Thoracic aorta (tissue), 2 donors: ENCODE measurements at places on chromosomes 2 and 18. TPM values are rescaled to one million over a fixed set of nuclear protein-coding genes. Genes with fewer than 3 reads are reported as not detected.

GRCh38 chr2:157444641-157445040, 752 bp upstream of the CYTIP start:
- no peak for DNase-seq

DNA sequence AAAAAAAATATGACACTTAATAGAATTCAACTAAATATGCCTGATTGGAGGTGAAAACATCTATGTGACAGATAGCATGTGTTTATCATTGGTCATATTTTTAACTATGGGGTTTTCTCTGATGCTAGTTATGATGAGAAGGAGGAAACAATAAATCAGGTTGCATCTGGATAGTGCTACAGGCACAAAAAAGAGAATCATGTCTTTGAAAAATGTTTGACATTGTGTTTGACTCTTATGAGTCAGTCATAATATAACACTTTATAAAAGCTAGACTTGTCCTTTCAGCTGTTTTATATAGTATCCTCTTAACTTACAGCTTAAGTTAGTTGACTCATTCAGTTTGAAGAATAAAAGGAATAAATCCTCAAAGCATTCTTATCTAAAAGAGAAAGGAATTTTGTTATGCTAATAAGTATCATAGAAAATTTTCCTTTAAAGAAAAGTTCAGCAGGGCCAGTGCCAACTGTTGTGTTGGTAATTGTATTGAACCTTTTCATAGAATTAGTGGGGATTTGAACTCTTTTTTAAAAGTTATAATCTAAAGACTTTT, 78.4 kb upstream of the UBXN4 start:
- DNase-seq = no peak

DNA sequence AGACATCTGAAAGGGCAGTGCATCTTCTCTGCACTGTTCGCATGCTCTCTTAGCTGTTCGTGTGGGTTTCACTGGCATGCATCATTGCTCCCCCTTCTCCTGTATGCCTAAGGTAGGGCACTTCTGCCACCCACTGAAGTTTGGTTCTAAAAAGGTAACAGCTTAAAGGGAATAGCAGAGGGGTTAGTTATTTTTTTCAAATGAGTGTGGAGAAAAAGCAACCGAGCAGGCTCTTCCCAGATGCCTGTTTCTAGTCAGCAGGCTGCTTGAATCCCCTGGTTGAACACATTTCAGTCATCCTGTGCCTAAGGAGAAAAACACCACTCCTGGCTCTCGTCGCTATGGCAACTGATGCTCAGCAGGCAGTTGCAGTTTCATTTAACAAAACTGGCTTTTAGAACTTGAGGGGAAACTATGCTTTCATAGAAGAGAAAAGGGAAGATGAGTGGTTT, 69.8 kb upstream of the GALNT3 start:
- no peak for DNase-seq

DNA sequence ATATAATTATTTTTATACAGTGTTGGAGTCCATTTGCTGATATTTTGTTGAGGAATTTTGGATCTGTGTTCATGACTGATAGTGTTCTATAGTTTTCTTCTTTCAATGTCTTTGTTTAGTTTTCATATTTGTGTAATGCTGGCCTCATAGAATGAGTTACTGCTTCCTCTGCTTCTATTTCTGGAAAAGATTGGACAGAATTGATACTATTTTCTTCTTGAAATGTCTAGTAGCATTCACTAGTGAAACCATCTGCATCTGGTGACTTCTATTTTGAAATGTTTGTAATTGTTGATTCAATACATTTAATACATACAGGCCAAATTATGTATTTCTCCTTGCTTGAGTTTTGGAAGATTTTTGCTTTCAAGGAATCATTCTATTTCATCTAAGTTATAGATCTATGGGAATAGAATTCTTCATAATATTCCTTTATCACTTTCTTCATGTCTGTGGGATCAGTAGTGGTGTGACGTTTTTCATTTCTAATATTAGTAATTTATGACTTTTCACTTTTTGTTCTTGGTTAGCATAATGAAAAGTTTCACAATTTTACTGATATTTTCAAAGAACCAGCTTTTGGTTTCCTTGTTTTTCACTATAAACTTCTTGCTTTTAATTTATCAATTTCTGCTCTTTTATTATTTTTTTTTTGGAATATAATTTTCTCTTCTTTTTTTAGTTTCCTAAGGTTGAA, 509.9 kb upstream of the VRK2 start:
- DNase-seq = no peak

DNA sequence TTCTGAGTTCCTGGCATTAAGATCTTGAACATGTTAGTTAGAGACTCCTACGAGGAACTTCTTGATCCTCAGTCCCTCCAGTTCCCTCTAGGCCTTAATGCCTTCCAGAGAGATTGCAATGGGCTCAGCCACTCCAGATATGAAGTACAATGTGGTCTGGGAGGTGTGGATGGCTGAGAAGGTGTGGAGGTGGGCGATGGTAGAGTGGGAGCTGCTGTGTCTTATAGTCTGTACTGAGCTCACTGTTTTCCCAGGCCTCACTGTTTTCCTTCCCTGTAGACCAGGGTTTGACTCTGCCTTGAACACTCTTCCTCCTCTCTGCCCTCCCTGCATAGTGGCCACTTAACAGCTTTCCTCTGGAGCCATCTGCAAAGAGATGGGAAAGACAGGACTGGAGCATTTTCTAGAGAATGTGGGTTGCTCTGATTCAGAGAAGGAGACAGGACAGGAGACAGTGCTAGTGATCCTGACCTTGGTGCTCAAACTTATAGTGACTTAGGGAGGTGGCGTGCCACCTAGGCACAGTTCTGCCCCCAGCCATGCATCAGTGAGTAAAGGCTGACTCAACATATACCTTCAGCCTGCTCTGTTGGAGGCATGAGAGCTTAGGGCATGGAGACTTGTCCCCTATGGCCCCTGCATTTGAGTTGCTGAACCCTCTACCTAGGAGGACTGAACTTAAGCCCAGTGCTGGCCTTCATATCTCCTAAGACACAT, 129.7 kb downstream of the TDRD15 start:
- DNase-seq = no peak

DNA sequence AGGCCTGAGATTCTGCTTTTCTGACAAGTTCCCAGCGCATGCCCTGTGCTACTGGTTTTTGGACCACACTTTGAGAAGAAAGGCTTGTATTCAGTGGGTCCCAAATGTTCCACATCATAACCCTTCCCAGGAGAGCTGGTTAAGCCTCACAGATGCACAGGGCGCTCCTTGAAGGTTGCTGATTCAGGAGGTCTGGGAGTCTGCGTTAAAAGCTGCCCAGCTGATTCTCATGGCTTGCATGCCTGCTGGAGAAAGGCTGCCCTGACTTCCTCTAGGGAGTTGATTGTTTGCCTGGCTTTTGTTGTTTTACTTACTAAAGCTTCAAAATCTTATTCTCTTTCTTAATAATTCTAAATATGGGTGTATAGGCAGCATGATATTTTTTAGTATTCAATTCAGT, 20.7 kb downstream of the CRYGD start:
- DNase-seq = no peak

GRCh38 chr2:64635976-64636911, 17.5 kb downstream of the SERTAD2 start:
- no peak for DNase-seq

- DNase-seq = no peak
Measured at GRCh38 chr18:67954594-67954993, 438.1 kb upstream of the DSEL start.

DNA sequence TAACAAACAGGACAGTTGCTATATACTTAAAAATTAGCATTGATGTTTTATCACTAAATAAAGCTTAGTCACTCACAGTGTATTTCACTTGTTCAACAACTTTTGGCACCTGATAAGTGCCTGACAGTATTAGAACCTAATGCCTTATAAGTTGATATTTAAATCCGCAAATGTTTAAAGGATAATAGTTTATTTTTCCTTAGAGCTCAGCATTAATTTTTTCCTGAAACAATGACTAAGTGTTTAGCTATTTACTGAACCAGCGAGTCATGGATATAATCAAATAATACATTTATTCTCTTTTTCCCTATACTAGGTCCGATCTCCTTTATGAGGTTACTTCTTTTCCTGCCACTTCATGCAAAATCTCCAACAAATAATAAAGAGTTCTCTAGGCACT, 146.0 kb upstream of the PGAP1 start:
- DNase-seq = no peak

DNA sequence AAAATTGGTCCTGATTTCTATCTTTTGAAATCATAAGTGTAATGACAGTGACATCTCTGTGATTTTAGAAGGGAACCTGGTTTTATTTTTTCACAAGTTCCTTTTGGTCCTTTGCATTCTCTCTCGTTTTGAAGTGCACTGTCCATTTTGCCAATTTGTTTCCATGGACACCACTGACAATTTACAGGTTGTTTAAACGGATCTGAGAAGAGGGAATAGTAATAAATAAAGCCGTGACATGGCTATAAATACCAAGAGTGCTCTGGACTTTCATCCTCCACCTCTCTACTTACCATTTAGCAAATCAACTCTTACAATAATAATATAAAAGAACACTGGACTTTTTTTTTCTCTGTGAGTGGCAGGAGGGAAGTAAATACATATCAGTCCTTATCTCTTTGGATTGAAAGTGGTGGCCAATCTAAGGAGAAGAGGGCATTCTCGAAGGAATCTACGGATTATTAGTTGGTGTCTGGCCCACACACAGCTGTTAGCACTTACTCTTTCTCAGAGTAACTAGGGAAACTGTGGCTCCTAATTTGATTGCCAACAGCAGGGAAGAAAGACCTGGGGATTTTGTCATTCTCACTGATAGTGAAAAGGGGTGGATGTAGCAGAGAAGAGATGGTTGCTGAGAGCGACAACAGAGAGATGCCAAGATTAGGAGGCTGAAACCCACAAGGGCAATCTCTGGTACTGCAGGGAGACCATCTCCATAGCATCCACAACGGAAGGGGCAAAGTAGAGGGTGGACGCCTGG, 108.7 kb upstream of the FSHR start:
- no peak for DNase-seq

- DNase-seq = no peak
Measured at GRCh38 chr2:191115804-191116203, 35.0 kb downstream of the STAT4 start.

- no peak for DNase-seq
Measured at GRCh38 chr2:161676902-161677496, 52.8 kb downstream of the SLC4A10 start.

- DNase-seq = no peak
Measured at GRCh38 chr2:182951948-182952663, 85.7 kb upstream of the FRZB start.

The TBR1 gene
- not detected for total RNA-seq
